CMK (cell line): ENCODE measurements at places on chromosomes 3 and 15.

DNA sequence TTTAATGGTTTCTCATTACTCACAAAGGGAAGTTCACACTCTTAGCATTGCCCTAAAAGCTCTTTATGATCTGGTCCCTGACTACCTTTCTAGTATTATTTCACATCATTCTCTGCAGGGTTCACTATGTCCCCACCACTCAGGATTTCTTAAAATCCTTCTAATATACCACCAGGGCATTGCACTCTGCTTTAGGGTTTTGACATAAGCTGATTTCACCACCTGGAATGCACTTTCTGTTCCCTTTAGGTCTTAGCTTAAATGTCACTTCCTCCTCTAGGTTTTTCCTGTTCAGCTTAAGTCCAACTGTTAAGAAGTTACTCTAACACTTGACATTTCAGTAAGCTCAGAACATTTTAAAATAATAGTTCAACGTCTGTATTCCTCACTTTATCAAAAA is 81.7 kb downstream of the HCN4 start:
- no peak for DNase-seq

DNA sequence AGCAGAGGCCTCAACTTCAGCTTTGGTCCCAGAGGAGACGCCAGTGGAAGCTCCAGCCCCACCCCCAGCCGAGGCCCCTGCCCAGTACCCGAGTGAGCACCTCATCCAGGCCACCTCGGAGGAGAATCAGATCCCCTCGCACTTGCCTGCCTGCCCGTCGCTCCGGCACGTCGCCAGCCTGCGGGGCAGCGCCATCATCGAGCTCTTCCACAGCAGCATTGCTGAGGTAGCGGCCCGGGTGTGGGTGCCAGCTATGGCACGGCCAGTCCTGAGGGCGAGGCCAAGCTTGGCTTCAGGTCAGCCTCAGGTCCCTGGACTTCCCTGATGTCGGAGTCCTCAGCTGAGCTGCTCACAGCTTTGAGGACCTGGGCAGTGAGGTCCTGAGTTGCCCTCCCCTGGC is 5.7 kb upstream of the STAB1 start:
- DNase-seq = no peak

GRCh38 chr3:112561484-112561733 is 353 bp downstream of the ATG3 start:
- DNase-seq = no peak

GRCh38 chr3:120450600-120451271 is at the start of gene FSTL1:
FSTL1 (minus strand) TSS chr3:120450992; CDS start chr3:120450746, 246 bp downstream.
- DNase-seq = no peak

- DNase-seq = no peak
Observed at GRCh38 chr15:52635908-52636307, 43.3 kb downstream of the ATOSA start.

- DNase-seq = no peak
Observed at GRCh38 chr3:45966371-45966791, 23.1 kb downstream of the CXCR6 start.

- no peak for DNase-seq
Observed at GRCh38 chr15:70593795-70594194, 169.6 kb downstream of the UACA start.

GRCh38 chr3:114420072-114420471 is 126.2 kb downstream of the TIGIT start:
- DNase-seq = no peak

DNA sequence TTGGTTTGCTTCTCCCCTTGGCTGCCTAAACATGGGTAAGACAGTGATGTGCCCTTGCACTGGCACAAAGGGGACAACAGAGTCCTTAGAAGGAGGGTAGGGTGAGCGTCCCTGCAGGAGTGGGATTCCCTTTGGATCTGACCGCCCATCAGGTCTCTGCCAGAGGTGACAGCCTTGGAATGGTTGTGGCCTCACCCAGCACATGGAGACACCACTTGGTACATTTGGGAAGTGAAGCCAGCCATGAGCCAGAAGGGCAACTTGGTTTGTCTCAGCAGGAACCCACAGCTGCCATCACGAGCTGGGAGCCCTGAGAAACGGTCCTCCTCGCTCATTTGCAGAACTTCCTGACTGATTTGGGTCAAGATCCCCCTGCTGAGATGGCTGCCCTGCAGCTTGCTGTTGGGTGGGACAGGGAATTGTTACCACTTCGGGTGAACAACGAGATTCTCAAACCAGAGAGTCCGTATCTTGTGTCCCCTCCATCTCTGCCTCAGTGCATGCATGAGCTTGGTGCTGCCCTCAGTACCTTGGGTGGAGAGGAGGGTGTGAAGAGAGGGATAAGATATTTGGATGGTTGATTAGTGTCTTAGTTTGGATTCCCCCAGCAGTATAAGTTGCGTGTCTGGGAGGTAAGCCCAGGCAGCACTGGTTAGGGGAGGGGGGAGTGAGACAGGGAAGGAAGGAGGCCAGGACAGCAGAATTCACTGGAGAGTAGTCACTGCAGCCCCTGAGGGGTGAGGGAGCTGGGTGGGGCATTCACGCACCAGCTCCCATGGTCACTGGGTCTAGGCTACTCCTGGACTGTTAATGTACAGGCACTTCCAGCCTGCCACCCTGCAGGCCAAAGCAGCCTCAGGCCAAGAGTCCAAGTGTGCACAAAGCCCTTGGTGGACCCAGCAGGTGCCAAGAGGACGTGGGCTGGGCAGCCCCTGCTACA is 168.8 kb upstream of the TOPAZ1 start:
- no peak for DNase-seq

GRCh38 chr3:158430448-158430847 is 140.5 kb upstream of the MLF1 start:
- no peak for DNase-seq

DNA sequence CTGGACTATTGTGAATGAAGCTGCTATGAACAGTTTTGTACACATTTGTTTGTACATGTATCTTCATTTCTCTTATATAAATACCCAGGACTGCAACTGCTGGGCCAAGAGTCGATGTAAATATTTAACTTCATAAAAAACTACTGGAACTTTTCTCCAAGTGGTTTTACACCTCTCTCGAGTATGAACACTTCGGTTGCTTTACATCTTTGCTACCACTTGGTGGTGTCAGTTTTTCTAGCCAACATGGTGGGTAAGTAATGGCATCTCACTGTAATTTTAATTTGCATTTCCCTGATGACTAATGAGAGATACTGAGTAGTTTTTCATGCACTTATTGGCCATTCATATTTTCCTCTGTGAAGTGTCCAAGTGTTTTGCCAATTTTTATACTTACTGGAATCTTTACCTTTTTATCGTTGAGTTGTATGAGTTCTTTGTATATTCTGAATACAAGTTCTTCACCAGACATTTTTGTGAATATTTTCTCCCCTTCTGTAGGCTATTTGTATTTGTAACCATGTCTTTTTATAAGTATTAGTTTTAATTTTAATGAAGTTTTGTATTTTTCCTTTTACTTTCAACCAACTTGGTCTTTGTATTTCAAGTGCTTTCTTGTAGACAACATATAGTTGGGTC is 44.4 kb downstream of the PCOLCE2 start:
- no peak for DNase-seq

GRCh38 chr15:63022663-63023062 is 19.9 kb upstream of the TPM1 start:
- no peak for DNase-seq

DNA sequence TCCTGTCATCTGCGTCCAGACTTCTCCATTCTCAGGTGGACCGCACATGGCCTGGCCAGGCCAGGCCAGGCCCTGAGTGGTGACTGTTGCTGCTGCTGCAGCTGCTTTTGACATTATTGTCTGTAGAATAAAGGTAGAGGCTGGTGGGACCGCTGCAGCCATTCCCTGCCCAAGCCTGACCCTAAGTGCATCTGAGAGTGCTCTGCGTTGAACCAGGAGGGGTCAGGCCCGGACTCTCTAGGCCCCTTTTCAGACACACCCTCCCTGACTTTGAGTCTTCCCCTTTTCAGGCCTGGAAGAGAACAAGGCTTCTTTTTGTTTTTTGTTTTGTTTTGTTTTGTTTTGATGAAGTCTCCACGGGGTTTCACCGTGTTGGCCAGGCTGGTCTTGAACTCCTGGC is 54.6 kb upstream of the FLNB start:
- no peak for DNase-seq
